ENCODE measurements at places on chromosomes 13 and 19. TPM values are rescaled to one million over a fixed set of nuclear protein-coding genes. Genes with fewer than 3 reads are reported as not detected.

ZNF729 gene
- under 0.01 TPM for total RNA-seq

KIR2DL4 gene
- not detected for total RNA-seq

KCNJ14 gene
- total RNA-seq: 0.37 TPM

C5AR2 gene
- under 0.01 TPM for total RNA-seq

ZNF730 gene
- total RNA-seq: 1.9 TPM

ZNF582 gene
- total RNA-seq: 2.5 TPM

VWA8 gene
- total RNA-seq: 27.6 TPM

HTR2A gene
- under 0.01 TPM for total RNA-seq

RFPL4A gene
- total RNA-seq: not detected

Data from uterine smooth muscle cell (primary cell).